ENCODE measurements at places on chromosomes 4 and X. TPM values are rescaled to one million over a fixed set of nuclear protein-coding genes. Genes with fewer than 3 reads are reported as not detected.

DNA sequence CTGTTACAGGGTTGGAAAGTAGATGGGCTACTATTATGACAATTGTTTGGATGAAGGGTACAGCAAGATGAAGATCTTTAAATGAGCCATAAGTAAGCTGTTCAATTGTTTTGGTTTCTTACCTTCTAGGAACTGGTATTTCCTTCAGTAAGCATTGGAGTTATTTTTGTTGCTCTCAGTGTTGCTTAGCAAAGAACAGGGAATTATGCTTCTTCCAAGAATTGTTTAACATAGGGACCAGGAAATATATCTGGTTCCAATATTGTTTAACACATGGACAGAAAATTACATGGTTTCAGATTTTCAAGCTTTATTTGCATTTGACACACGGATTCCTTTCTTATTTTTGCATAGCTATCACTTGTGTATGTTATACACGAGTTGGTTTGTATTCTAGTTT lies 1999.0 kb downstream of the ARAP2 start:
- no peak for DNase-seq
- no peaks in the 10 kb centered on the region for H3K4me1 ChIP-seq
- H3K27ac ChIP-seq: no peak overlapping the region
- no peaks in the 10 kb centered on the region for H3K27me3 ChIP-seq

DNA sequence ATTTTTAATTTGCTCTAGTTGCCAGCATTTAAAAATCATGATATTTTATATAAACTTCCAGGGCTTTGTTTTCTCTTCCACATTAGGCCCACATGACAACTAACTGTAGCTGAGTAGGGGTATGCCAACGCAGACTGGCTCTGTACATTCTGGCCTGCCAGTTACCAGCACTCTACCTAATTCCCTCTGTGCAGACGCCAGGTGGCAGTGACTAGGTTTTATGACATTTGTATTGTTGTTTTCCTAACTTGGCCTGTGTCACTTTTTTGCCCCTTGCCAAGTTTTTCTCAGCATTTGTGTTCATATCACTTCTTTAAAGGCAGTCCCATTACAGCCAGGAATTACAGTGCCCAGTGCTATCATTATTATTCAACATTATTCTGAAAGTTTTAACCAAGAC lies 347.5 kb downstream of the NKX6-1 start:
- no peak for DNase-seq
- no peaks in the 10 kb centered on the region for H3K36me3 ChIP-seq
- no peaks in the 10 kb centered on the region for H3K4me1 ChIP-seq

Gene PAGE1
- not detected for total RNA-seq

- no peak overlapping the region for H3K4me3 ChIP-seq
- no peak for DNase-seq
- no peak overlapping the region for H3K27ac ChIP-seq
- H3K36me3 ChIP-seq: no peaks in the 10 kb centered on the region
- no peaks in the 10 kb centered on the region for H3K27me3 ChIP-seq
- H3K4me1 ChIP-seq: no peaks in the 10 kb centered on the region
Measured at GRCh38 chrX:39693298-39693697, 404.5 kb downstream of the BCOR start.

DNA sequence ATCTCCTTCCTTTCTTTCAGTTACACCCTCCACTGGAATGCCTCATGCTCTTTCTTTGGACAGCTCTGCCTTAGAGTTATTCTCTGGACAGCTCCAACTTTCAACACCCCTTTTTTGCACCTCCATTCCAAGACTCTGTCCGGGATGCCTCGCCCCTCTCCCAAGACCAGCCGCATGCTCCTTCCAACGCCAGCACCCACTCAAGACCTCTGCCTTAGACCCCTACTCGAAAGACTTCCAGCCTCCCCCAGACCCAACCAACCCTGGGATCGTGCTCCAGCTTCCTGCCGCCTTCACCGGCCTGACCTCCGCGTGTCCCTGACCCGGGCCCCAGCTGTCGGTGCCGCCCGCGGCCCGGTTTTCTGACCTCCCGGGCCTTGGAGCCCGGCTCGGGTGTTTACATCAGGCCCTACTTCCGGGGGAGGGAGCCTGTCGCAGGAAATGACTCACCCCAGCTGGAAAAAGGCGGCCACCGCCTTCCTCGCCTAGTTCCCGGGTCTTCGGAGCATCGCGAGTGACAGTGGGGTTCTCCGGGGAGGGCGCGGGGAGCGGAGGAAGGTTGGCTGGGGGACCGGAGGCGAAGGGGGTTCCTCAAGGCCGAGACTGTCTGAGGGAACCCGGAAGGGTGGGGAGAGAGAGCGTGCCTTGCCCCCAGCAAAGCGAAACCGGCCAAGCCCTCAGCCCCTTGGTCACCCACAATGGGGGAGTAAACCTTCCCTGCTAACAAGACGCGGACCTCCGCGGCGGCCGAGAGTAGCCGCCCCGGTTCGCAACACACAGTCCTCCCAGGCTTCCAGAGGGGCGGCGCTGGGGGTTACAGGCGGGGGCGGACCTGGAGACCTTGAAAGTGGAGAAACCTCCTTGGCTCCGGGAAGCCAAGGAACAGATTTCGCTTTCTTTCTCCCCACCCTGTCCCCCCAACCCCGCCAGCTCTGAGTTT lies at the start of gene WDR45:
Gene WDR45, minus strand, starts transcription at position 399 of the 940 bp plus-strand sequence. CDS start 1,792 bp downstream, outside the sequence.
- DNase-seq: no peak
- H3K27ac ChIP-seq: peak within 1 kb of the TSS; percentile 84
- peak within 1 kb of the TSS; percentile 66 for H3K4me3 ChIP-seq
- no peaks in the 10 kb centered on the region for H3K36me3 ChIP-seq

- no peaks in the 10 kb centered on the region for H3K27me3 ChIP-seq
- no peak for DNase-seq
- H3K27ac ChIP-seq: no peak overlapping the region
- no peak overlapping the region for H3K4me3 ChIP-seq
- H3K36me3 ChIP-seq: no peaks in the 10 kb centered on the region
Measured at GRCh38 chrX:76919761-76920160, 492.3 kb downstream of the MAGEE1 start.

DNA sequence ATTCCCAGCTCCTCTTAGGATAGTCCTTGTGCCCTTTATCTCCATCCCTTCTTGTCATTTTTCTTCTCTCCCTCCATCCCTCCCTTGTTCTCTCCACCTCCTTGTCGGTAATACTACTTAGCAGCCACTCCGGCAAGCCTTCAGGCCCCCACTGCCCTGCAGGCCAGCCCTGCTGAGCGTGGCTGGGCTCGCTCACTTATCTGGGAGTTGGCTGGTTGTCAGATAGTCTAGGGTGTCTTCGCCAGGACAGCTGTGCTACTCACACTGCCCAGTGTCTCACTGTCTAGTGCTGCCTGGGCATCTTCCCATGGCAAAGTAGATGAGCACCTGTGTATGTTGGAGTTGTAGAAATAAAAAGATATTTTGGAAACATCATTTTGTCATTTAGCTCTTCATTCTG lies 75.0 kb downstream of the STK32B start:
- H3K4me3 ChIP-seq: no peak overlapping the region
- no peak for DNase-seq
- no peaks in the 10 kb centered on the region for H3K36me3 ChIP-seq

Gene KCND1
- total RNA-seq: 5.5 TPM
